ENCODE measurements at places on chromosomes 7 and 10.

- DNase-seq: no peak
Observed at GRCh38 chr10:70544431-70545340, 57.9 kb downstream of the PRF1 start.

GRCh38 chr10:77592510-77592909 lies 45.1 kb downstream of the KCNMA1 start:
- no peak for DNase-seq

GRCh38 chr10:84214046-84214572 lies 11.2 kb downstream of the LRIT2 start:
- DNase-seq: no peak

GRCh38 chr10:110134917-110135316 lies 72.5 kb upstream of the MXI1 start:
- DNase-seq: no peak

DNA sequence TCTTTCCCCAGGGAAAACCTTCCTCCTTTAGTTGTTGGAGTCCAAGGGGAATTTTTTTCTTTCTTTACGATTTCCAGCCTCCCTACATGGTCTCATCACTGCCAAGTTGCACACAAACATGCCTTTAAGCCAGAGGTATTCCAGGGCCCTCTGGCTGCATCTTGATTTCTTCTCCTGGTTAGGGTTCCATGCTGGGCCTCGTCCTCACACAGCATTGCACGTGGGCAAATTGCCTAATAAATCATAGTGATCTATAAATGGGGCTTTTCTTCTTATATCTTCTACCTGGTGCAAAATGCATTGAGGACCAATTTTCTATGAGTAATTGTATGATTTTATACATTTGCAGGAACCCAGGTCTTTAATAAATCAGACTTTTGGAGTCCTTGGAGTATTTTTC lies 284.2 kb downstream of the C7orf25 start:
- DNase-seq: no peak

GRCh38 chr7:40937879-40938278 lies 765.0 kb downstream of the INHBA start:
- DNase-seq: no peak

DNA sequence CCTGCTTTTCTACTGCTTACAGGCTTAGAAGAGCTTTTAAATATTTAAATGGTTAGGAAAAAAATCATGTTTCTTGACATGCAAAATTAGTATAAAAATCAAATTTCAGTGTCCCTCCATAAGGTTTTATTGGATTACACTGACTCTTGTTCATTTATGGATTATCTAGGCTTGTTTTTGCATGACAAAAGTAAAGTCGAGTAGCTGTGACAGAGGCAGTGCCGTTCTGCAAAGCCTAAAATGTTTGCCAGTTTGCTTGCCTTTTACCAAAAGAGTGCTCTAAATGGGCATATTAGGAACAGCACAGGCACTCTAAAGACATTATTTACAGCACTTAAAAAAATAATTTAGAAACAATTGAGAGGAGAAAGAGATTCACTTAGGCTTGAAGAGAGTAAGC lies 139.6 kb downstream of the TSPAN12 start:
- no peak for DNase-seq

DNA sequence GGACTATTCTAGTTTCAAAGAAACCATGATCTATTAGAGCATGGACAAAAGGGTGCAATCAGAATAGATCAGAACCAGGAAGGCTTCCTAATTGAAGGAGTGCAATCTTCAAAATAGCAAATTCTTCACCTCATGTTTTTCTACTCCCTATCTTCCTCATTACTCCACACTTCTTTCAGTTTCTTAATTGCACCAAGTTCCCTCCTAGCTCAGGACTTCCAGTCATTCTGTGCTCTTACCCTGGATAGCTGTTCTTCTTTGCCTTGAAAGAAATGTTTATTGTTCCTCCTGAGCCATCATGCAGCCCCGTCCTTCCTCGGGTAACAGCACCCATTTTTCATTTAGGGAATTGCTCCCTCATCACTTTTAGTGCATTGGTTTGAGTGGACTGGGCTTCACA lies 23.1 kb downstream of the TRPV5 start:
- DNase-seq: no peak

DNA sequence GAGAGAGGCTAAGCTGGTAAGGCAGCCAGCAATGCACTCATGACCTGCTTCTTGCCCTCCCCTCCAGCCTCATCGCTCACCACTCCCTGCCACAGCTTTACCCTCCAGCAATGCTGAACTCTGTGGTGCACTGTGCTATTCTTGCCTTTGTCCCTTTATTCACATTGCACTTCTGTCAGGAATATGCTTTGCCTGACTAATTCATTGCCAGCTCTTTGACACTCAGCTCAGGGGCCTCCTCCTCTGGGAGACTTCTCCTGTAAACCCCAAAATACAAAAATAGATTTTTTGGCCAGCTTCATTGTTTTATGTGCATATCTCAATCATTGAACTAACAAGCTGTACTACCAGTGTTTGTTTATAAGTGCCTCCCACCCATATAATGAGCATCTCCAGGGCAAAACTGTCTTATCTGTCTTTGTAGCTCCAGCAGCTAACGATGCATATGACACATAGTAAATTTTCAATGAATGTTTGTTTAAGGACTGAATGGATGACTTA lies 8.2 kb downstream of the CNNM1 start:
- no peak for DNase-seq

- DNase-seq: no peak
Observed at GRCh38 chr10:90023950-90024349, 322.6 kb downstream of the KIF20B start.

- DNase-seq: no peak
Observed at GRCh38 chr7:70726294-70726693, 405.6 kb upstream of the GALNT17 start.

DNA sequence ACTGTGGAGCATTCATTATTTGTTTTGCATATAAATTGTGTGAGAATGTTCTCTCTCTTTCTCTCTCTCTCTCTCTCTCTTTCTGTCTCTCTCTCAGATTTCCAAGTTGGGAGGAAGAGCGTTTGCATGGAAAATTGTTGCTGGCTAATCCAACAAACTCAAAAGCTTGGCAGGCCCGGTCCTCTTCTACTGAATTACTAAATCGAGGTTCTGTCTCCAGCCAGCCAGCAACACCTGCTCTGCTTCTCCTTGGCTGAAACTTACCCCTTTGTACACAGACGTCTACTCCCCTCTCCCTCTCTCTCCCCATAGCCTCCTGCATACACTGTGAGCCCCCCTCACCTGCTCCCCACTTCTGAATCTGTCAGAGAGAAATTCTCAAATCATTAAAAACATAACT lies 996.4 kb upstream of the AUTS2 start:
- no peak for DNase-seq

DNA sequence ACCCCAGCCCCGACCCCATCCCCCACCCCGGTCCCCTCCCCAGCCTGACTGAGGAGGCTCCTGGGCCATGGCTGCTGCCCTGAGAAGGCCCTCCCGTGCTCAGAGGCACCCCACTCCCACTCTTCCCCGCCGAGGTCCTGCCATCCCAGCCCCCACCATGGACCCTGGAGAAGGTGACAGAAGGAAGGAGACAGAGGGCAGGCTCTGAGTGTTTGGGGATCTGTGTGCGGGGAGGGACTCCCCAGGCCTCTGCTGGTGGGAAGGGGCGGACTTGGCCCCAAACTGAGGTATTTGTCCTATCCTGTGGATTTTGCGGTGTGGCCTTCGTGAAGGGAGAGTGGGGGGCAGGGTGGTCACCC lies 53.4 kb downstream of the PWWP2B start:
- no peak for DNase-seq

DNA sequence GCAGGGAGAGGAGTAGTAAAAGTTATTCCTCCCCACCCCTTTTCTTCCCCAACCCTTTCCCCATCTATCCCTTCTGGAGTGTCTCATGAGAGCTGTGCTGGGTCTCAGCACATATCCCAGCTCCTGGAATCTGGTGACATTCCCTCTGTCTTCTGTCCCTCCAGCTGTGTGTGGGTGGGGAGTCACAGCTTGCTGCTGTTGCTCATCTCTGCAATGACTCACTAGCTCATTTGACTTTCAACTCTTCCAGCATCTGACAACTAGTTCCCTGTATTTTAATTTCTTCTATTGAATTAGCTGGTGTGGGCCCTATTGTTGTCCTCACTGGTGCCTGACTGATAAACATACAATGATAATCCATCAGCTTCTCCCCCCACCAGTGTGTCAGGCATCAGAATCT lies 198.9 kb upstream of the AUTS2 start:
- no peak for DNase-seq

DNA sequence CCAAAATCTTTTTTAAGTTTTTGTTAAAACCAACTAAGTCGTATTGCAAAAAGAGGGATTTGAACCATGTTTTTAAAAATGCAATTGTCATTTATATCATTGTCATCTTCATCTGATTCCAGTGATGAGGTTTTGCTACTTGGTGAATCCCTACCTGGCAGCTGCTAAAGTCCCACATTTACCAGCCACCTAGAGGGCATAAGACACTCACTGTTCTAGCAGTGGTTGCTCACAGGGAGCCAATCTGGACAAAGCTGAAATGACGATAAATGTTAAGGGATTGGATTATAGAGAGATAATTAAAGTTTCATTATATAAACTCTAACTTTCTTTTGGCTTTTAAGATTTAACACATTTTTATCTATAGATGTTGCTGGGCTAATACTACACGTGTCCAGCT lies 18.7 kb downstream of the KIFBP start:
- DNase-seq: no peak

DNA sequence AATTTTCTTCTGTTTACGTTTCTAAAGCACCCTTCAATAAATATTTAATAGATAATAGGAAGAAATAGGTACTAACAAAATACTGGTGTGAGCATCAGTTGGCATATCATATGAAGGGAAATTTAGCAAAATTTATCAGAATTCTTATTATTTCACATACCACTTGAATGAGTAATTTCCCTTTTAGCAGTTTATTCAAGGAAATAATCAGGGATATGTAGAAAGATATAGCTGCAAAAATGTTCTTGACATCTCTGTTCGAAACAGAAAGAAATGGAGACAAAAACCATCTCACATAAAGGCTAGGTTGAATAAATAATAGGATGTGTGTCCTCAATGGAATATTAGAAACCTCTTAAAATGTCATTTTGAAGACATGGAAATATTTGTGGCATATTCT lies 35.8 kb upstream of the PIP4K2A start:
- DNase-seq: no peak

- no peak for DNase-seq
Observed at GRCh38 chr10:125017547-125018298, 75.8 kb downstream of the ZRANB1 start.

DNA sequence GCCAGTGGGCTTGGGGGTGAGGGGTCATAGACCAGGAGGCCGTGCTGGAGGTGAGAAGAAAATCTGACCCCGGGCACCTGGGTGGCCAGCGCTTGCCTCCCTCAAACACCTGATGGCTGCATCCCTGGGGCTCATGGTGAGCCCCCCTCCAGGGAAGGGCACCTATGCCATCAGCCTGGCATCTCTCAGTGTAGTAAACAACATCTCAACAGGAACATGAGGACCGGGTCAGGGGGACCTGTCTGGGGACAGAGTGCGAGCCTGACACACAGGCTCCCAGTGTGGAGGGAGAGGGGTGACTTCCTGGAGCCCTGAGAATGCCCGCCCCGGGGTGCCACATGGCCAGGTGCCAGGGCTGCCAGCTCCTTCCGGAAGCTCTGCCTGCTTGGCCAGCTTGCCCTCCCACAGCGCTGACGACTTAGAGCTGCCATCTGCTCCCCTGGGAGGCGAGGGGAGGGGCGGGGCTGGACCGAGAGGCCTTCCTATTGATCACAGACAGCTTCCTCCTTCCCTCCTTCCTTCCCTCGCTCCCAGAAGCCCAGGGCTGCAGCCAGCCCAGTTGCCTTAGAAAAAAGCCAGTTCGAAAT lies 12.3 kb downstream of the STX1A start:
- DNase-seq: no peak

- DNase-seq: no peak
Observed at GRCh38 chr10:101065481-101066145, 3.8 kb downstream of the KAZALD1 start.

- no peak for DNase-seq
Observed at GRCh38 chr10:13335881-13336280, 12.2 kb downstream of the SEPHS1 start.

DNA sequence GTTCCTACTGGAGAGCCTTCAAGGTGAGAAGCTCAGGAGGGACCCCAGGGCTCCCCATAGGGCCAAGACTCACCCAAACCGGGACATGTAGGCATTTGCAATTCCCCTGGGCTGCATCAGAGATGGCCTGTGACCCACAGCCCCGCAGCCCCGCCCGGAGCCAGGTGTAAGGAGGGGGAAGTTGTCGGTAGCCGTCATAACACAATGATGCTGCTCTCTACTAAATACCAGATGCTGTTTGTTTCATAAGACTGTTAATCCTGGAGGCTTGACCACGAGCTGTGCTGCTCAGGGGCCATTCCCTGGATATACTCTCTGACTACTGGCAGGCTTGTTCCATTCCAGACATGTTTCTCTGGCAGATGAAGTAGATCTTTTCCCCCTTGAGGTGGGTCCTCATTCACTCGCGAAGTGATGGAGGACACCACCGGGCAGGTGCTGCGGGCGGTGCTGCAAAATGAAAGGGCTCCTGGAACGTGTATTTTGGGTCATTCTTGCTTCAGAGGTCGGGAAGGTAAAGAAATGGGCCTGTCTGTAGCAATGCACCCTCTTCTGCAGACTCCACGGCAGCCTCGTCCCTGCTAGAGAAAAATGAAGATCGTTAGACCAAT lies 61.1 kb downstream of the MKI67 start:
- DNase-seq: no peak

DNA sequence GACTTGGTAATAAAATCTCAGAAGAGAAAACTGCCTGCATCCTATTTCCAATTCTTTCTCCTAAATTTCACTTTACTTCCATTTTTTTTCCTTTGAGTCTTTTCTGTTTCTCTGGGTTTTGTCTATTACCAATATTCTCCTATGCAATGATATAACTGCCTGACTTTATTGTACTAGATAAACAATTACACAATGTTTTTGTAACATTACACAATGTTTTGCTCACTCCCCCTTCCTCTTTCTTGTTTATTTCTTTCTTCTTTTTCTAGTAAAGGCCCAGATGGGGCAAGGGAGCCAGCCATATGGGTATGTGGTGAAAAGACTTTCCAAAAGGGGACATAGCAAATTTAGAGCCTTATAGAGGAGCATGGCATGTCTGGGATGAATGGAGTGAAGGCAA lies 278.7 kb upstream of the PHYHIPL start:
- DNase-seq: no peak

DNA sequence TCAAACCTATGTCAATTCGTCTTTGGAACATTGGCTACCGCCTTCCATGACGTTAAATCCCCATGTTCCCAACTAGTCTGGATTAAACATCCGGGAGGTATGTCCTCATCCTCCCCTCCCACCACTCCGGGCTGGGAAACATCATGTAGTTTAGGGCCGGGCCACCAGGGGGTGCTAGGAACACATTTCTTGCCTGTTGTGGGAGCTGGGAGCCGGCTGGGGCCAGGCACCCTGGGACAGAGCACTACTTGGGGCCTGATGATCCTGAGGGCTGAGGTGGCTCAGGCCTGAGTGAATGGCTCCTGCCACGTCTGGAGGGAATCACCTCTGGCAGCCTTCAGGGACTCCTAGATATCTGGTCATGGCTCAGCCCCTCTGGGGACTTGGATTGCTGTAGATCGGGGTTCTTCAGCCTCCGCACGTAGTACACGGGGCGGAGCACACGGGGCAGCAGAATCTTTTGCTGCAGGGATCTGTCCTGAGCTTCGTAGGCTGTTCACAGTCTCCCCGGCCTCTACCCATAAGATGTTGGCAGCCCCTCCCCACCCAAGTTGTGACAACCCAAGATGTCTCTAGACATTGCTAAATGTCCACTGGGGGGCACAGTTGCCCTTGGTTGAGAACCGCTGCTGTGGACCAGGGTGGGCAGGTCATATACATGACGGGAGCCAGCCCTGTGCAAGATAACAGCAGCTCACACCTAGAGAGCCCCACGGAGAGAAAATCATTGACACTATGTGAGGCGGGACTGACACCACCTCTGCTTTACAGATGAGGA lies 141.2 kb upstream of the ZNF716 start:
- no peak for DNase-seq

- no peak for DNase-seq
Observed at GRCh38 chr7:99094401-99094800, 49.5 kb downstream of the SMURF1 start.

Data from NCI-H1048 (cell line).